ENCODE measurements at places on chromosomes 2 and 18.
A peak's percentile ranks its signal among the peaks of the same experiment; 100 is the strongest.

DNA sequence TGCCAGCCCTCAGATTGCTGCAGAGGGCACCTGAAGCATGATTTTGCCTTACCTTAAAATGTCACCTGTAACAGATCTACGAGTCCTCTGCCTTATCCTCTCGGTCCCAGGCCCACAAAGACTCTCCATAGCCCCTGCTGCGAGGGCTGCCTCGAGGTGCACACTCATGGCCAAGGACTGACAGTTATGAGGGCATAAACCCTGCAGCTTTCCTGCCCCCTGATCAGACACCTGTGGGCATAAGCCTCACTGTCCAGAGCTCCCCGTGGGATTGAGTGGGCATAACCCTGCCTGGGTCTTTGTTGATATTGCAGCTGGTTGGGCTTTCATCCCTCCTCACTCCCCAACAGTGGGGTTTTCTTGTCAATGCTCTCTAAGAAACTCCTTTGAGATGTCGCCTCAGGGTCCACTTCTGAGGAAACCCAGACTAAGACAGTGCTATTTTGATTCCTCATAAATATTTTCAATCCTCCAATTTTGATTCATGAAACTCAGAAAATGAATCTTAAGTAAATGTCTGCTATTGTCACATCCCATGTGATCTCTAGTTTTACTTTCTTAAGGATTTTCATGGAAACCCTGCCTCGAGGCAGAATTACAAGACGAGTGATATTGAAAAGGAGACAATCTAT, 108.5 kb upstream of the NCK2 start:
- no peak for DNase-seq

GRCh38 chr2:152646264-152646663, 71.0 kb downstream of the PRPF40A start:
- no peak for DNase-seq

GRCh38 chr2:48941908-48942307, 186.4 kb upstream of the LHCGR start:
- no peak for DNase-seq

- DNase-seq, result no peak
These were observed 40.3 kb upstream of the HNRNPA3 start for GRCh38 chr2:177172034-177172880.

DNA sequence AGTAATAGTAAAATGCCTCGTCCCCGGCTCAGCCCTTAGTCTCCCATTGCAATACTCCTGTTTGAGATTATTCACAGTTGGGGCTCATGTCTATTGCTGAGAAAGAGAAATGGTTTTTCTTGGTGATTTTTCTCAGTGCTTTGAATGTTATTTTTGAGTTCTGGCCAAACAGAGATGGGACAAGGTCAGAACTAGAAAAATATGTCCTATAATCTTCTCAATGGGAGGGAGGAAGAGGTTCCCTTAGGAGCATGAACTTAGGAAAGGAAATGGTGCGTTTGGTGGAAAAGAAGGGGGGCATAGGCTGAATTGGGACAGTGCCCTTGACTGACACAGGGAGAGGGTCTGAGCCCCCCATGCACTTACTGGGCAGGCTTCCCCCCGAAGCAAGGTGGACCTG, 133.8 kb downstream of the AGAP1 start:
- no peak for DNase-seq

GRCh38 chr18:63508596-63508995, 31.8 kb downstream of the SERPINB5 start:
- DNase-seq, result no peak

GRCh38 chr2:100673691-100674485, 111.1 kb downstream of the PDCL3 start:
- no peak for DNase-seq

GRCh38 chr2:8803658-8804379, 33.6 kb downstream of the KIDINS220 start:
- DNase-seq, result peak; percentile 99

DNA sequence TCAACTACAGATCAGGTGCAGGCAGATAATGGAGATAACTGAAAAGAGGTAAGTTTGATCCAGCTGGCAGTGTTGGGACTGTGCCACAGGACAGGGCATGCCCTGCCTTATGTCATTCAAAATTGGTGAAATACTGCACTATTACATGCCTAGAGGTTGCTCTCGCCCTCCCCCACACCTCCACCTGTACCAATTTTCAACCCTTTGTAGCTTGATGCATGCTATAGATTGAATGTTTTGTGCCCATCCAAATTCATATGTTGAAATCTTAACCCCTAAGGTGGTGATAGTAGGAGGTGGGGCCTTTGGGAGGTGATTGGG, 72.1 kb upstream of the LYPD6B start:
- DNase-seq, result no peak

DNA sequence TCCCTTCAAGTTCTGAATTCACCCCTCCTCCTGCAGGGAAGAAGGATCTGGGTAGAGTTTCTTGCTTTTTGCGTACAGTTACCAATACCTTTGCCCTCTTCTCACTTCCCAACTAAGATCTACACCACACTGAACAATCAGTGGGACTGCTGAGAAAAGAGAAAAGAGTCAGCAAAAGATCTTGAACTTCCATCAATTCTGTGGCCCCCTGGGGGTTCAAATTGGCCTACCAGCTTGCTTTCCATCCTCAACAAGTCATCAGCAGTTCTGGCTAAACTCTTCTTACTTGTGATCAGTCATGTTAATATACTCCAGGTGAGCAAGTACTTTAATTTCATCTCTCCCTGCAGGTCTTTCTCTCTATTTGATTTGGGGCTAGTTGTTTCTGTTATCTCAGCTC, 739.3 kb upstream of the LRRTM4 start:
- no peak for DNase-seq

- DNase-seq, result no peak
These were observed 92.0 kb downstream of the USP40 start for GRCh38 chr2:233474308-233475160.

- no peak for DNase-seq
These were observed 3.4 kb upstream of the ANKRD12 start for GRCh38 chr18:9133225-9133624.

GRCh38 chr2:103484906-103485305, 723.1 kb downstream of the TMEM182 start:
- DNase-seq, result no peak

GRCh38 chr2:240687741-240688552, 3.7 kb upstream of the AQP12A start:
- no peak for DNase-seq

DNA sequence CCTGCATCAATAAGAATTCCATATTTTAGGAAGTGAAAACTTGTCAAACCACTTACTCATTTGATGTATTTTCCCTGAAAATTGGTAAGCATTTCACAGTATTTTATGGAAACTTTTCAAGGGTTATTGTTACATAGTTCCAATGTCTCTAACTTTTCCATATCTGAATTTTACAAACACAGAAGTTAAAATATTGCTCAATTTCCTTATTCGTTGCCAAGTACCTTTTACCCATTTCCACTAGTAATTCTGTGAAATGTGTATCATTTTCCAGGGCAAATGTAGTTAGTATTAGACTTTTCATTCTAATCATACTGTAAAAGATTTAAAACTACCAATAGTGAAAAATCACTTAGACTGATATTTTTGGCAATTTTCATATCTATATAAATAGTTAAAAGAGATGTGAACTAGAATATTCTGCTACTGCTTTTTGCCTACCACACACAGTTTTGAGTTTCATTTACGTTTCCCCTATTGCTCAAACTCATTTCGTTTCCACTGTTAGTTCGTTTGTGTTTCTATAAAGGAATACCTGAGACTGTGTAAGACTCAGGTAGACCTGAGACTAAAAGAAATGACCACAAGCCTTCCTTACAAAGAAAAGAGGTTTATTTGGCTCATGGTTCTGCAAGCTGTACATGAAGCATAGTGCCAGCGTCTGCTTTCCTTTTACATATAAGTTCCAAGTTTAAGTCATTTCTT, 86.3 kb downstream of the PMS1 start:
- DNase-seq, result no peak

- DNase-seq, result no peak
These were observed 22.0 kb upstream of the DAPL1 start for GRCh38 chr2:158773121-158773520.

- DNase-seq, result no peak
These were observed 96.3 kb downstream of the C18orf54 start for GRCh38 chr18:54453996-54454395.

GRCh38 chr2:52345082-52345481, 1313.2 kb upstream of the NRXN1 start:
- no peak for DNase-seq

GRCh38 chr18:50924372-50924771, 43.5 kb upstream of the ELAC1 start:
- DNase-seq, result no peak

- DNase-seq, result peak; percentile 95
These were observed 273.9 kb downstream of the MYT1L start for GRCh38 chr2:2057125-2057721.

DNA sequence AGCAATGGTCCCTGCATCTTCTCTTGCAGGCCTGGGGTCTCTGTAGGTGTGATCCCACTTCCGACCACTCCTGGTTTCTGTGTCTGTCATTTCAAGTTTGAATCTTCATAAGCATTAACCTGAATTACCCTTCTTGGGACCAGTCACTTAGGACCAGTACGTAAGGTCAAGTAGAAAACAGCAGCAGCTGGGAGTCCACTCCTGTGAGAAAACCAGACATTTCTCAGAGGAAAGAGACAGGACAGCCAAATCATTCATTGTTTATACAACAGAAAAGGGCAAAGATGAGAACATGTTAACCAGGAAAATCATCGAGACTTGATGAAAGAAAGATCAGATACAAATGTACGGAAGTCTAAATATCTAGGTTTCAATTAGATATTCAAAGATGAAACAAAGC, 163.0 kb downstream of the MREG start:
- DNase-seq, result no peak

DNA sequence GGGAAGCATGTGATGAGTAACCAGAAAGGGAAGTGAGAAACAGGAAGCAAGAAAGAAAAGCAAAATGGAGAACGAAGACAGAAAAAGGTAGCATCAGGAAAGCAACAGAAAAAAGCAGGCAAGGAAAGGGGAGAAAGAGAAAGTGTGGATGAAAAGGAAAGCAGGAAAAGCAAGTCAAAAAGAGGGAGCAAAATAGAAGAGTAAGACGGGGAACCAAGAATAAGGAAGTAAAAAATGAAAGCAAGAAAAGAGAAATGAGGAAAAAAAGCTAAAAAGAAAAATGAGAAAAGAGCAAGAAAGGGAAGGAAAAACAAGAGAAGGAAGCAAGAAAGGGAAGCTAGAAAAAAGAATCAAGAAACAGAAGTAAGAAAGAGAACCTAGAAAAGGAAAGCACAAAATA, 242.3 kb upstream of the NCKAP5 start:
- DNase-seq, result no peak

DNA sequence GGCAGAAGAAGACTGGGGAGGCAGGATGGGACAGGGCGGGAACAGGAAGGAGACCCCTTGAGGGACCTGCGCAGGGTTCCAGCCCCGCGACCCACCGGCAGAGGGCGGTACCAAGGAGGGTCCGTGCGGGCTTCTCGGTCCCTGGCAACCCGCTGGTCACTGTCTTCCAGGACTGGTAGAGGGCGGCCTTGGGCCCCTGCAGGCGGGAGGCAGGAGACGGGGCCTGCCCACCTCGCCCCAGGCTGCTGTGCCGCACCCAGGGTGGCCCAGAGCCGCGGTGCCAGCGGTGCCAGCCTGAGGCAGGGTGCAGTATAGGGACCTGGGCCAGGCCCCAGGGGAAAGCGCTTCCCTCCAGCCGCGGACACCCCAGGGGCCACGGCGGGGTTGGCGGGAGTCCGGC, 34.5 kb downstream of the NEURL3 start:
- no peak for DNase-seq

- DNase-seq, result no peak
These were observed 261.7 kb downstream of the SATB2 start for GRCh38 chr2:199195927-199196502.

All from SHP77 (cell line).